ENCODE measurements at places on chromosomes 2 and 18.

GRCh38 chr2:31430439-31431165 lies 16.1 kb upstream of the XDH start:
- DNase-seq: no peak

DNA sequence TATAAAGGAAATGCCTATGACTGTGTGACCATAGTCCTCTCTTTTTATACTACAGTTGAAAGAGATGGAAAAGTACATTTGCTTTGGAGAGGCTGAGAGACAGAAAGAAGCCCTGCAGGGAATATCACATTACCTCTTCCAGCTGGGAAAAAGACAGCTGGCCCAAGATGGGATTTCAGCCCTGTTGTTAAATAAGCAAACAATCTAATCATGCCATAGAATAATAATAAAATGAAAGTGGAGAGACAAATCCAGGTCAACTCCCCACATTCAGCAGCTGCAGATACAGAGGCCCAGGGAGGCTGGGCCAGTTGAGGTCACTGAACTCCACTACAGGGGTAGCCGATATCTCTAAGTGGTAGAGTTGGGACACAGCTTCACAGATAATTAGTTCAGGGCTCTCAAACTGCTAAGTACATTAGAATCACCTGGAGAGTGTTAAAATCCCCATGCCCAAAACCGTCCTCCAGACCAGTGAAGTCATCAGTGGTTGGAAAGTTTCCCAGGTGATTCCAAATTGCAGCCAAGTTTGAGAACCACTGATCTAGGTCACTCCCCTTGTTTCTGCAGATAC lies 81.9 kb downstream of the MOGAT1 start:
- no peak for DNase-seq

- no peak for DNase-seq
Measured at GRCh38 chr2:169768262-169768995, 30.2 kb upstream of the SSB start.

GRCh38 chr2:228839421-228839876 lies 431.6 kb downstream of the PID1 start:
- DNase-seq: no peak

DNA sequence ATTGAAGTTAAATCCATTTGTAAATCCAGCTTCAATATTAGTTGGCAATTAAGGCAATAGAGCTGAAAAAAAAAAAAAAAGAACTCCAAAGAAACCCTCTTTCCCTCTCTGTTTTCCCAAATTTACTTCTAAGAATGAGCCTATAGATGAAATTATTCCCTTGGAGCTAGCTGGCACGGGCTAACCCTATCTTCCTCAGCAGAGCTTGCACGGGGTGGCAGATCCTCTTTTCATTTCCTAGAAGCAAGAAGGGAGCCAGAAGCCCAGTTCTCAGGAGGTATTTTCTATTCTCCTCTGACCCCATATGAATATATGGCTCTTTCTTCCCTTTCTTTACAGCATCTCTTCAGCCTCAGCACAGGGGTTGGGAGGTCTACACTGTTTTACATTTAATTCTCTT lies 426.0 kb downstream of the TGIF1 start:
- DNase-seq: peak; percentile 44

- DNase-seq: no peak
Measured at GRCh38 chr2:226874749-226875148, 38.9 kb downstream of the RHBDD1 start.

- DNase-seq: no peak
Measured at GRCh38 chr2:219210196-219210885, 3.8 kb downstream of the ZFAND2B start.

DNA sequence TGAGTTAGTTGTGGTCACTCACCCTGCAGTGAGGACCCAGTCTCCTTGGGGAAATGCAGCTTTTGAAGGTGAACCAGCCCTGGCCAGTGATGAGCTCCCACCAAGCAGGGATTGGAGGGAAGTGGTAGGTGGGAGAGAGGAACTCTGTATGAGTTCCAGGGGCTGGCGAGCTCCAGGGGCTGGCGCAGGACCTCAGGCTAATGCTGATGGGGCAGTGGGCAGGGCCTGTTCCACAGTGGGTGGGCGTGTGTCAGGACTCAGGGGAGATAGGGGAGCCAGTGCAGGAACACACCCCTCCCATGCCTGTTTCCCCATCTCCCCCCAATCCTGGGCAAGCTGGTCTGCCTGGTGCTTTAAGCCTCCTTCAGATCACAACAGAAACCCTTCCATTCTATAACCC lies 208.4 kb downstream of the DYSF start:
- no peak for DNase-seq

GRCh38 chr2:171652416-171652785 lies 34.9 kb upstream of the DYNC1I2 start:
- DNase-seq: no peak

DNA sequence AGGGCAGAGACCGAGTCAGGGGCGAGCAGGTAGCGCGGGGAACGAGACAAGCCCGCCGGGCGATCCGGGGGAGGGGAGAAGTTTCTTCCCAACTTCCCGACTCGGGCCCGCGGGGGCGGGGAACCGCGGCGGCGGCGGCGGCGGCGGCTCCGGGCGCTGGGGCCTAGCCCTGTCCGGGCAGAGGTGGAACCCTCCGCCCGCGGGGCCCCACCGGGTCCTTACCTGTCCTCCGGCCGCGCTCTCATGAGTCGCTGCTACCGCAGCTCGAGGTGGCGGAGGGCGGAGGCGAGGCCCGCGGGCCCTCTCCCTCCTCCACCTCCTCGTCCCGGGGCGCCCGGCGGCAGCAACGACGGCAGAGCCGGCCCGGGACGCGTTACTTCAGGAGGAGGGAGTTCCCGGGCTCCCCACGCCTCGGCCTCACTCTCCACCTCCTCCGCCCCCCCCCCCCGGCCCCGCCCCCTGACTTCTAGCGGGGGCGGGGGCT lies at the start of gene YES1:
Gene YES1, minus strand, starts transcription at position 351 of the 484 bp plus-strand sequence. CDS start 55,415 bp downstream, outside the sequence.
- DNase-seq: no peak

DNA sequence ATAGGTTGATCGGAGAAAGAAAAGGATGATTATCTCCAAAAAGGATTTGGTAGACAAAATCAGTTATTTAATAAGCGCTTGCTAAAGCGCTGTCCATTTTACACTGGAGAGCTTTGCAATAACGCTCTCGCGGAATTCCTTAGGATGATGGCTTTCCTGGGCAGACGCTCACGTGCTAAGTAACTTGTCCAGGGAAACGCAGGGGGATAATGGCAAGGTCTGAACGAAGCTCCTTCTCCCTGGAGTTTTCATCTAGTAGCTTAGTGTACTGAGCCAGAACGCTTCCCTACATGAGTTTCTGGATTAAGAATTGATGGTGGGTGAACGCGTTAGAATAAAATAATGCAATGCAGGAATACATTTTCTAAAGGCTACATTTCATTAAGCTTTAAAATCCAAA lies 739.5 kb upstream of the SALL3 start:
- no peak for DNase-seq

Data from cerebellar nuclear complex (tissue), 1 donor.